ENCODE measurements at places on chromosomes 13 and 19.
A peak's percentile ranks its signal among the peaks of the same experiment; 100 is the strongest.

- DNase-seq, result no peak
These were observed 1520.0 kb upstream of the SLC10A2 start for GRCh38 chr13:104586051-104586746.

DNA sequence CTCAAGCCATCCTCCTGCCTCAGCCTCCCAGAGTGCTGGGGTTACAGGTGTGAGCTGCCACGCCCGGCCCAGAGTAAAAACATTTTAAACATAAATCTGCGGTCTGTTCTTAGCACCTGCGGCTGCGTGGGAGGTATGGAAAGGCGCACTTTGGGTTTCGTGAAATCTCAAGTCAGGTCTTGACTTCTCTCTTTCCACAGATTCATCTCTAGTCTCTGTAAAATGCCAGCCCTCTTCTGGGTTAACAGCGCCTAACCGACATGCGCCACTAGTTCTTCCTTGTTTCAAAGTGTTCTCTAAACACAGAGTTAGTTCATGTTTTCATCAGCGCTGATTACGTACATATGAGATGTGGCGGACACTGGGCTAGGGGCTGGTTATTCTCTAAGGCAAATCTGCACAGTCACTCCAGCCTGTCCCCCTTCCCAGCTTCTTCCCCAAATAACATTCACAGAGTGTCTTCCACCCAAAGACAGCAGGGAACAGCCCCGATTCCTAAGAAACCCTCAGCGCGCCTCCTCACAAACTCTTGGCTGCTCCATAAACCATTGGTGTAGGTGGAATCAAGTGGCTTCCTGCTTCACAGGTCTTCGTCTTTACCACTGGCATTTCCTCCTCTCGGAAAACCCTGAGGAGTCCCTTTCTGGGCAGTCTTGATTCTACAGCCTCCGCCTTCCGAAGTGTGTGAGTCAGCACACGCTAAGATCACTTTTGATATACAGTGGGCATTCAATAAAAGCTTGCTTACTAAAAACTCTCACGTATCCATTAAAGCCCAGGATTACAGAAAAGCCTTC, 1.4 kb downstream of the PARP4 start:
- peak; percentile 42 for DNase-seq

- no peak for DNase-seq
These were observed 313.8 kb downstream of the ENOX1 start for GRCh38 chr13:43472980-43473379.

- DNase-seq, result no peak
These were observed 2.3 kb downstream of the TRAPPC6A start for GRCh38 chr19:45175515-45176345.

GRCh38 chr19:2461751-2462634, 5.2 kb upstream of the LMNB2 start:
- peak; percentile 78 for DNase-seq

- DNase-seq, result peak; percentile 46
These were observed 666 bp upstream of the ZNF320 start for GRCh38 chr19:52898101-52898500.
